ENCODE measurements at places on chromosomes 11 and 22.
A peak's percentile ranks its signal among the peaks of the same experiment; 100 is the strongest.

- DNase-seq, result no peak
These were observed 9.5 kb downstream of the TTC28 start for GRCh38 chr22:28670161-28670560.

- DNase-seq, result no peak
These were observed 8.5 kb downstream of the ELFN2 start for GRCh38 chr22:37418627-37419369.

DNA sequence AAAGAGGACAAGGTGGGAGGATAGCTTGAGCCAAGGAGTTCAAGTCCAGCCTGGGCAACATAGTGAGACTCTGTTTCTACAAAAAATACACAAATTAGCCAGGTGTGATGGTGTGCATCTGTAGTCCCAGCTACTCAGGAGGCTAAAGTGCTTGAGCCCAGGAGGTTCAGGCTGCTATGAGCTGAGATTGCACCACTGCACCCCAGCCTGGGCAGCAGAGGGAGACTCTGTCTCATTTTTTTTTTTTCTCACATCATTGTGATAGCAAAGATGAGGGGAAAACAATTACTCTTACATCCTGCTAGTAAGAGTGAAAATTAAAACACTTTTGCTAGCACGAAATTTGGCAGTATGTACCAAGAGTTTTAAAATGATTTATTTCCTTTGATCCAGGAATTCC is 463.7 kb downstream of the TMEM135 start:
- DNase-seq, result no peak

DNA sequence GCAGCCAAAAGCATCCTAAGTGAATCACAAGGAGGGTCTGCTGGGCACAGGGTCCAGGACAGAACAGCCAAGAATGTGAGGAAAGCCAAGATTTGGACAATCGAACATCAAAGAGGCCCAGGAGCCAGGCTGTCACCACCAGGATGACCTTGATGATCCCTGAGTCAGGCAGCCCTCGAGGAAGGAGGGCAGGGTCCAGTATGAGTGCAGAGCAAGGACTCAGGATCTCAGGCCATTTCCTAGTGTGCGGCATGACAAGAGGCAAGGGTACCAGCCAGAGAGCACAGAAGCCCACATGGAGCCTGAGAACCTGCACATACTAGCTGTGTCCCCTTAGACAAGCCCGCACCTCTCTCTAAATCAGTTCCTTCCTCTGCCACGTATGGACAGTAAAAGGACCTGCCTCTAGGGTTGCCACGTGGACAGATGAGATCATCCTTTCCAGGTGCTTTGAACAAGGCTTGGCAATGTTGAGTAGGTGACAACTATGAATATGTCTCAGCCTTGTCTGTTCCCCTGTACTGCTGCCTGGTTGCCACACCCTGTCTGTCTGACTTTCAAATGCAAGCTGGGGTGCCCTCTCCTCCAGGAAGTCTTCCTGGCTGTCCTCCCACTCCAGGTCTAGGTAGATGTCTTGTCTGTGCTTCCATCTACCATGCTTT is 32.2 kb upstream of the ISX start:
- DNase-seq, result no peak

DNA sequence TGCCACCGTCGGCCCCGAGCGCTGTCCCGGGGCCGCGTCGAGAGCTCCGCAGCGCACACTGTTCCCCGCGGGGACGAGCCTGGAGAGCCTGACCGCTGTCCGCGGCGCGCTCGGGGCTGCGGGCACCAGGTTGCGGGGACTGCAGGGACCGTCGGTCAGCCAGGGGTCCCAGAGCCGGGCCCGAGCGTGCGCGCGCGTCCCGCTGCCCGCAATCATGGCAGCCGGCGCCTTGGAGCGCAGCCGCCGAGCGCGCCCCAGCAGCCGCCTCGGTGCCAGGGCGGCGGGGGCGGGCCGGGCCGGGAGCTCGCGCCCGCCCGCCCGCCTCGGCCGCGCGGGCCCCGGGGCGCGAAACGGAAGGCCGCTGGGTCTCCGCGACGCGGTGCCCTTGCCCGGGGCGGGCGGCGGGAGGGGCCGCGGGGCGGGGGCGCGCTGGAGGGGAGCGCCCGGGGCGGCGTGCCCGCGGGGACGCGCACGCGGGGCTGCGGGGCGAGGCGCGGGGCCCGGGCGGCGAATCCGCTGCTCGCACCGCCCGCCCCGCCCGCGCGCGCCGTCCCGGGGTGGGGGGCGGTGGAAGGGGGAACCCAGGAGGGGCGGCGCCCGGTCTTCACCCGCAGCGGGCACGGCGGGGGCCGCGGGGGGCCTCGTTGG is 79.4 kb upstream of the PPARA start:
- DNase-seq, result peak; percentile 41

DNA sequence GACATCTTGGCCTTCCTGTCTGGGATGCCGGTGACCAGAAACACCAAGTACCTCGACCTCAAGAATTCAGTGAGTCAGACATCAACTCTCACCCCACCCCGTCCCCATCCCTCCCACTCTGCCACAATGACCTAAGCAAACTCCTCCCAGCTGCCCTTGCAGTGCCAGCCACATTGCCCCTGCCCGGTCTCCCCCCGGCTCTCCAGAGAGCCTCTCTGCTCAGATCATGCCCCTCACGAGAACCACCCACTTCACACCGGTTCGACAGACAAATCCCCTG is 23.6 kb upstream of the MYRF start:
- no peak for DNase-seq

- no peak for DNase-seq
These were observed 57.4 kb downstream of the LINC01488 start for GRCh38 chr11:69538854-69539253.

DNA sequence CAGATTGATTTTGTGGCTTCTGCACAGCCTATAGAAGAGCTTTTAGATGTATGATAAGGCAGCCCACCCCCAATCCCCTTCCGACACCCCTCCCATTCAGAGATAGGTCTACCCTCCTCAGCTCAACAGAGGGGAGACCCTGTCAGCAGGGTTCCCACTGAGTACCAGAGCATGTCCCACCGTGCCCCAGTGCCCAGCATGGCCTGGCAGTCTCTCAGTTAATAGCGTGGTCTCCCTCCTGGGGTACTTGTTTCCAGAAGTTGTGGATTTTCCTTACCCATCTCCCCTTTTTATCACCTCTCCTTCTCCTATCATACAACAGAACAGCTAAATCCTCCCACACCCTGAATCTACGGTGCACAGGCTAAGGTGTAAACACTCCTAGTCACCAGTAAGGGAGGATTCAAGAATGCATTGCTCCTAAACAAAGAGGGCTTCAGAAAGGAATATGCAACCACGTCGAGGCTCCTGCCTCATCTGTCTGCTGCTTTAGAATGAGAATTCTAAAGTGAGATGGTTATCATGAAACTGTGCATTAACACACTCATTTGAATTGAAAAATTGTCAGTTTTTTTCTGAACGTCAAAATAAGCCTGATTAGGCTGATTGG is 6.7 kb downstream of the PLAAT2 start:
- no peak for DNase-seq

- no peak for DNase-seq
These were observed 65.2 kb upstream of the A4GALT start for GRCh38 chr22:42785706-42786499.

- DNase-seq, result peak; percentile 6
These were observed 12.4 kb upstream of the MTMR3 start for GRCh38 chr22:29870574-29870973.

- DNase-seq, result no peak
These were observed 502.9 kb downstream of the BRD1 start for GRCh38 chr22:49324527-49325491.

DNA sequence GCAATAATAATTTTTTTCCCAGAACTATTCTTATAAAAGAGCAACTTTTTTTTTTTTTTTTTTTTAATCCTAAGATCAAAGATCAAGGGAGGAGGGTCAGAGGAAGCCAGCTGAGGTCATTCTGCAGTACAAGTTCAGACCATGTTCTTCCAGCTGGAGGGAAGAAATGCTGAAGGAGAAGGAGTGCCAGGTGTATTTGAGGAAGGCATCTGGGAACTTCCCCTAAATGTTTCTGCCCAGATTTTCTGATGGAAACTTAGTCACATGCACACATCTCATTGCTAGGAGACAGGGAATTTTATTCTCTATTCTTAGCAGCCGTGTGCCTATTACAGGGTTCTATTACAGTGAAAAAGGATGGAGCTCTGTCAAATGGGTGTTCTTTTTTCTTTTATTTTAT is 208.4 kb downstream of the ARHGAP42 start:
- DNase-seq, result no peak

- DNase-seq, result no peak
These were observed 189.5 kb downstream of the PGR start for GRCh38 chr11:100940111-100940510.

- no peak for DNase-seq
These were observed 18.4 kb downstream of the CYP2R1 start for GRCh38 chr11:14873632-14874031.

GRCh38 chr11:3849297-3849874 is 6.1 kb upstream of the STIM1 start:
- DNase-seq, result peak; percentile 75

DNA sequence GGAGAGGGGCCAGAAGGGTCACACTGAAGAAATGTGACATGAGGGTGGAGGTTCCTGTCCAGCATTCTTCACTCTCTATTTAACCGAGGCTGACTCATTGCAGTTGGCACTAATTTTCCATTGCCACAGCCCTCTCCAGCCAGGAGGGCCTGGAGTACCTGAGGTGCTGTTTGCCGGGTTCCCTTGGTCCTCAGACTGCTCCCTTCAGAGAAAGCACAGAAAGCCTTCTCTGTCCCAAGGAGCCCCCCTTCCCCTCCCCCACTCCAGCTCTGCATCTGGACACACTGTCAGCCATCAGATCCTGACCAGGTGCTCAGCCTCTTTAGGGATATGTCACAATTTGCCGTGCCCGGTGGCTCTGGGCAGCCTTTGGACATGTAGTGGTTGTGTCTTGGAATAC is 3.2 kb upstream of the C11orf91 start:
- DNase-seq, result no peak

DNA sequence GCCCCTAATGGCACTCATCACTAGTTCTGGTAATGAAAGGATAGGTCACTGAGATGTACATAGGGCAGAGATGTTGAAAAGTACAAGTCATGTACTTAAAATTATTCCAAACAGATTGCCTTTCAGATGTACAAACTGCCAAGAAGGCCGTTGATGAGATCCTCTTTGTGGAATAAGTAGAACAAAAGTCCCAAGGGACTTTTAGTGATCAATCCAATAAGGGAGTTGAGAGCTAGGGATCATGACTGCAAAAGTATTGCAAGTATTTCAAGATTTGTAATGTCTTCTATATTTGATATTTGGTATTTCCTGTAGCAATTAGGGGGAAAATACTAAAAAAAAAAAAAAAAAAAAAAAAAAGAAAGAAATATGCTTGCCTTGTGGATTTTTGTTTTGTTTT is 82.2 kb downstream of the ATG16L2 start:
- no peak for DNase-seq

All from CD4-positive, alpha-beta T cell treated with Interleukin-15 for 4 hours (primary cell).